ENCODE measurements at places on chromosomes 7 and 10. TPM values are rescaled to one million over a fixed set of nuclear protein-coding genes. Genes with fewer than 3 reads are reported as not detected.

GRCh38 chr10:12656518-12657142 is 307.3 kb downstream of the CAMK1D start:
- DNase-seq, result no peak

DNA sequence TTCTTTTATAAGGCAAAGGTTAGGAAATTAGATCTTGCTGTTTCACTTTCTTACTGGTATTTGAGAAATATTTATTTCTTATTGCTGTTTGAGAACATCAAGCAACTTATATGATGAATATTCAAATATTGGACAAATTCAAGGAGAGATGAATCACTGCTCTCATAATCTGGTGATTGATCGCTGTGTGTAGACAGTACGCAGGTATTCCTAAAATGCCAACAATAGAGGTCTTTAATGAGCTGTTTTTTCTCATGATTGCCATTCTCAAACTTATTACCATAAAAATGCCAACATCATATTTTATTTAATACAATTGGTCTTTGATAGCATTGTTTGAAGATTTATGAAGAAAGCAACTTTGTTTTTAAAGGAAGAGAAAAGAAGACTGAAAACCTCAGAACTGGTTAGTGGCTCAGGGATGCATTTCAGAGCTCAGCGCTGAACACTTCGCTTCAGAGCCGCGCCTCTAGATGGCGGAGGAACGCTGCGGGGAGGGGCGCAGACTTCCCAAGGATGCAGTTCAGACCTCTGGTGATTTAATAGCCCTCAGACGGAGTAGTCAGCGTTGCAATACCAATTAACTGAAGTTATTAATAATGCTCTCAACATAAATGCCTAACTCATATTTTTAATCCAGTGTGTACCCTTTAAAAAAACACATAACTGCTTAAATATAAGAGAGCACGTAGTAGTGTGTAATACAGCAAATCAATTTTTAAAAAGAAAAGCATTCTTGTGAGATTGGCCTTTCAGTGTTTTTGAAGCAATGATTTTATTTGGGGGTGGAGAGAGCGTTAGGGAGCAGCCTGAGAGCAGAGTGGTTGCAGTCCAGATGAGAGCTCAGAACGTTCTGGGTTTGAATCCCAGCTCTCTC is 38.5 kb upstream of the STEAP4 start:
- no peak for DNase-seq

DNA sequence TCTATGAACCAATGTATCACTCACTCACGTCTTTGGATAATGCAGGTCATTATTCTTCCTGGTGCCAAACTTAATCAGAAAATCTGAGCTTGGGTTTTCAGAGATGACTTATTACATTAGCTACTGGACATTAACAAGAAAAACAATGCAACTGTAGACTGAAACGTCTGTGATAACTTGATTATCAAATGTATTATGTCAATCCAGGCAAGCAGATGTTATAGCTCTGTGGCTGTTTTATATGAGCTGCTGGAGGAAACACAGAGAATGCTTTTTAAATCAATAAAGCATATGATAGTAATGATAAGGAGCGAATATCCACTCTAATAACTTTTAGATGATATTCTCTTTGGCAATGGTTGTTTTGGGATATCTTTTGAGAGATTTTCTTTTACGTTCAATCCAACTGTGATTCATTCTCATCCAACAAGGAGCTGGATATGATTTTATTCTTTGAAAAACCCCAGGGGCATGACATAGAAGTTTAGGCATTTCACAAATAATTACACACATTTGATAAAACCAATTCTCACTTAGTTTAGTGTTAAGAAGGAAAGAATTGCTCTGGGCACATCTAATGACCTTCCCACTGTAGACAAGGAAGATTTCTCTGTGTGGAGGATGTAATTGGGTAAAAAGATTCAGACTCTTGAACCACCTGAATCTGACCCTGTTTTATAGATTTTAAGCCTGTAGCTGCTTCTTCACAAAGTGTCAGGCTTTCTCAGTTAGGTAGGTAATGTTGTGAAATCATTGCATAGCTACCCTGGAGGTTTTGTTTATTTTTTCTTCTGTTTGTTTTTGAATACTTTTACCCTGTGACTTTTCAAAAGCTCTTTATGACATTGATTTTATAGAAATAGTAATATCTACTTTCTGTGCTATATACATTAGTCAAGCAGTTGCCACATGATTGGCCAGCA is 1124.7 kb downstream of the DNAJB9 start:
- no peak for DNase-seq

DNA sequence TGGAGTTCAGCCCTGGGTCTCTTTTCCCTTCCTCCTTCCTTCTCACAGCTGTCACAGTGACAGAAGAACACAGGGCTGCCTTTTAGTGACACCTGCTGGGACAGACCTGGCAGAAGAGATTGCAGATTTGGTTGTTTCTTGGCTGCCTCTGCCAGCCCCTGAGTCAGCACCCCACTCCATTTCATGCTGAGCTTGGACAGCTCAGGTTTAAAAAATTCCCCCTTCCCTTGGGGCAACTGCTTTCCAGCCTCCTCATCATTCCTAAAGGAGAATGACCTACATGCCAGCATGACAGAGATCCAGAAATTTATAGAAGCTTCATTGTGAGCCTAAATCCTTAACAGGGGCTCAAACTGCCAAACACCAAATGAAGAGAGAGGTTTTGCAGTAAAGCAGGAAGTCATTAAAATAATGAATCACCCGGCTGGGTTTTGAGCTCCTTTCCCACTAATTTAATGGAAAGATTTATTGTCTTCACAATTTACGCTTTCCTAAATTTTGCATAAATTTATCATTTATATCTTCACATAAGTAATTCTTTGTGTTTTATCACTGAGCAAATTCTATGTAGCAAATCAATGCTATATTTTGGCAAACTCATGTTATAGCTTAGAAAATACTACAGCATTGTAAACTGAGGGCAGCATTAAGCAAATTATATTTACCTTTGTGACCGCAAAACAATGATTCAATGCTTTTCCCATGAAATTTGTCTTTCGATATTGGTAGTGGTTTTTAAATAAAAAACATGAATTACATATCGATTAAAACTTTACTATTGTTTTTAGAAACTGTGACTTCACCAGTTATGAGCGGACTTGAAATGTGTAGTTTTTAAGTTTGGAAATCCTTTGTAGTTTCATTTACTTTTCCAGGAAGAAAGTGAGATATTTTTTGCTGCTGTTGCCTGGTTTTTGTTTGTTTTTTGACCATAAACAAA is 399.5 kb upstream of the ANKRD30A start:
- no peak for DNase-seq

- DNase-seq, result no peak
Observed at GRCh38 chr10:63268149-63268797, 135.1 kb downstream of the NRBF2 start.

DNA sequence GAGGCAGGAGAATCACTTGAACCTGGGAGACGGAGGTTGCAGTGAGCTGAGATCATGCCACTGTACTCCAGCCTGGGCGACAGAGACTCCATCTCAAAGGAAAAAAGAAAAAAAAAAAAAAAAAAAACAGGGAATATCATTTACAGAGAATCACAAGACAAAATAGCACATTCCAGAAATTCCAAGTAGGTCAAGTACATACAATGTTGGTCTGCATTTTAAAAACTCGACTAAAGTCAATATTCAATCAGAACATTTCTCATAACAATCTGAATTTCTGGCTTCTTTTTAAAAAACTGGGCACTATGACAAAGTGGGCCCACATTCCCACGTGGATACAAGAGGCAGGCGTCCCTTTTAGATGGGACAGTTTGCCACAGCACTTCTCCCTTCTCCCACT is 12.8 kb downstream of the ZC3HAV1L start:
- DNase-seq, result no peak

DNA sequence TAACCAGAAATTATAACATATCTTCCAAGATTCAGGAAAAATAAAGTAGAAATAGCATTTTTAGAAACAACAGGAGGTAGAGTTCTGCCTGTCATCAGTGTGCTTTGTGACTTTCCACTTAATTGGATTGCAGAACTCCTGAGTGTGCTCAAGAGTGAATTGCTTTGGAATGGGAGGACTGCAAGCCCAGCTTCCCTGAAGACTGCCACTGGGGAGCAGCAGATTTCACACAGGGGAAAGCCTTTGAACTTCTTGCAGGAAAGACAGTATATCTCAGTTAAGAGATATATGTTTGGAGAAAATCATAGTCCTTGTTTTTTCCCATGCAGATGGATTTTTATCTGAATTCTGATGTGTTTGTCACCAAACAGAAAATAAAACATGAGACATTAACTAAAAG is 124.5 kb downstream of the TMEM168 start:
- no peak for DNase-seq

- DNase-seq, result no peak
Observed at GRCh38 chr10:42646687-42647640, 8.6 kb upstream of the ZNF33B start.

GRCh38 chr7:144378651-144379050 is 23.4 kb downstream of the ARHGEF5 start:
- no peak for DNase-seq

DNA sequence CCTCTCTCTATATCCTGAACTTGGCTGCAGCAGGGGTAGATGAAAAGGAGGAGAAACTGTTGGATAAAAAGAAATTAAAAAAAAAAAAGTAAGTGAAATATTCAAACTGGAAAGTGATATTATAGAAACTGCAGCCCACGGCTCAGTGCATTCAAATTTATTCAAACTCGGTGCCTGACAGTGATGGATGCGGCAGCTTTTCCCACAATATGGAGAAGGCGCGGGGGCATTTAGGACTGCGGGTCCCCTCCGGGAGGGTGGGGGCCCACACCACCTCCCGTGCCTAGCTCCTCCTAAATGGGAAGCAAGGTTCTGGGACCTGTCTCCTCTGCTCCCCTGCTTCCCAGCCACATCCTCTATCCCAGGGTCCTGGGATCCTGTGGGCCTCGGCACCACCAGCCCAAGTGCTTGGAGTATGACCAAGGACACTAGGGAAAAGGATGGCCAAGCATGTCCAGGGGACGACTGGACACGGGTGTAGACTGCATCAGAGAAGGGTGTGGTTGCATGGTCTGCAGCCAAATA is 82.4 kb downstream of the HIF1AN start:
- DNase-seq, result no peak

- DNase-seq, result no peak
Observed at GRCh38 chr7:80665526-80665925, 27.1 kb downstream of the CD36 start.

DNA sequence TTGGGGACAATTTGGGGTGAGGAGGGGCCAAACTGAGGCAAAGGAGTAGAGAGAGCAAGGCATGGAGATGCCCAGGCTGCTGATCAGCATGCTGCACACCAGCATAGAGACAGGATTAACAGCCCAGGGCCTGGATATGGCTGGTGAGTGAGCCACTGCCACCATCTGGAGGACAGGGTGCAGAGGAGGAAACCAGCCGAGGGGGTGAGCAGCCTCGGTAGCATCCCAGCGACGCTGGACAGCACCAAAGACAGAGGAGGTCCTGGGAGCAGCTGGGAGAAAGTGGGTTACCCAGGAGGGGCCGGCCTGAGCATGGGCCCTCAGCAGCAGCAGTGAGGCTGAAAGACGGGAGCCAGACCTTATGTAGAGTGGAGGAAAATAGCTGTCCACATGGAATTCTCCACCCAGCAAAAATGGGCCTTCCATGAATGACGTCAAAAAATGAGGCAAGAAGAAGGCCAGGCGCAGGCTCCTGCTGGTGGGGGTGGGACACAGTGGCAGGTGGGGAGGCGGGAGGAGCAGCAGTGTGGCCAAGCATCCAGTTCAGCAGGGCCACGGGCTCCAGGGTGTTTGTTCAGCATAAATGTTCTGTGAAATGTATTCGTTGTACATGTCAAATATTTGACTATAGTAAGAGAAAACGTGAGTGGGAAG is 16.7 kb downstream of the RET start:
- no peak for DNase-seq

DNA sequence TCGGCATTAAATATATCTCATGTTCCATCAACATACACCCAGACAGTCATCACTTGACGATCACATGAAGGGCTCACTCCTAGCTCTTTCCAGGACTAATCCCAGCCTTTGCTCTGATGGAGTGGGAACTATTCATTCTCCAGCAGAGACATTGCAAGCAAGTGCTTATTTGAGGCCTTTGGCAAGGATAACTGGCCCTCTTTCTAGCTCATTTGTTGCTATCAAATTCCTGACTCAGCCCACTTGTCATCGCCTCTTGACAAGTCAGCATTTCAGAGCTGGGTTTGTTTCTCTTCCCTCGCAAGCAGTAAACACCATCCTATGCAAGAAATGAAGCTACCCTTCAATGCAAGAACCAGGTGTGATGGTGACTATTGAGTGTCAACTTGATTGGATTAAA is 1165.7 kb upstream of the AUTS2 start:
- no peak for DNase-seq

DNA sequence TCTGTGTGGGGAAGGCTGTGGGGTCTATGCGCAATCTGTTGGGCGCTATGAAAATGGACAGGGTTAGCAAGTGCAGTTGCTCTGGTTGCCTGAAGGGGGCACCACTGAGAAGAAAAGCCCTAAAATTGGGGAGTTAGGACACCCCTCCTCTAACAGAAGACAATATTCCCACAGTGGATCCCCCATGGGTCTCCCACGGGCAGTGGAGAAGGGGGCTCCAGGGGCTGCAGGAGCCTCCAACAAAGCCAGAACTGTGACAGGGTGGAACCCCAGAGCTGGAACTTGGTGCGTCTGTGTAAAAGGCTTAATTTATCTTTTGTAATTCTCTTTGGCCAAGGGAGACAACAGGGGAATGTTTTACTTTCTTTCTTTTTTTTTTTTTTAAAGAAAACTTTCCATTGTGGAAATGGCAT is 12.5 kb upstream of the COL13A1 start:
- DNase-seq, result no peak

LRRC17 gene
- 3.2 TPM for total RNA-seq

SAMD8 gene
- total RNA-seq, result 54.2 TPM

DOCK4 gene
- 71.3 TPM for total RNA-seq

KCP gene
- 1.6 TPM for total RNA-seq

NAT16 gene
- not detected for total RNA-seq

RPA3 gene
- 9.7 TPM for total RNA-seq

TMEM225B gene
- 0.95 TPM for total RNA-seq

Measured in omental fat pad (tissue), 4 donors.